ENCODE measurements at places on chromosomes 4 and X.

DNA sequence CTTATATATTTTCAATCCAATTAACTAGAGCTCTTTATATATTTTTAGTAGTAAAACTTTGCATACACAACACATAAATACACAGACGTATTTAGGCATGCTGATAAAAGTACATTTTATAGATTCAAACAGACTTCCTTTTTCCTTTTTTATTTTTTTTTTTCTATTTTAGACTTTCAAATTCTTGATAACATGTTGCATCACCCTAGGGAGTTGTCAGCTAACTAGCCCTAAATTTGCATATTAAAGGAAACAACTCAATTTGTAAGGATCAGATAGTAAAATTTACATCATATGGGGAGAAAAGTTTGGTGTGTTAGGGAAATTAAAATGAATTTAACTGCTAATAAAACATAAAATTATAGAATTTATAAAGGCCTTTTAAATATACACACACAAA lies 47.4 kb upstream of the APOOL start:
- no peak for DNase-seq

- no peak for DNase-seq
Measured at GRCh38 chr4:3246458-3247398, 2.2 kb upstream of the MSANTD1 start.

DNA sequence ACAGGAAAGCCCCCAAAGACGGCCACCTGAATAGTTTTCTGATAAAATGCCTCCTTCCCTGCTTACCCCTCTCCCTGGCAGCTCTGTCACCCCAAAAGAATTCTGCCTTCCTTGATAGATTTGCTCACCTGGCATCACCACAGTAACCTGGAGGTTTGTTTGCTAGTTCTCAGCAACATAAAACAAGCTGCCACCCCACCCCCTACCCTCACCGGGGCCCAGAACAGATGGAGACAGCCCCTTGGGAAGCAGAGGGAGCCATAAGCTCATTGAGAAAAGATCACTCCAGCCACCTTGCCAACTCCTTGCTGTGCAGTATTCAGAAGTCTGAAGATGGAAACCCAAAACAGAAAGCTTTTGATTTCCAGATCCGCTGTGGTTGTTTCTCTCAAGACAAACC lies 108.6 kb downstream of the DHX15 start:
- no peak for DNase-seq

DNA sequence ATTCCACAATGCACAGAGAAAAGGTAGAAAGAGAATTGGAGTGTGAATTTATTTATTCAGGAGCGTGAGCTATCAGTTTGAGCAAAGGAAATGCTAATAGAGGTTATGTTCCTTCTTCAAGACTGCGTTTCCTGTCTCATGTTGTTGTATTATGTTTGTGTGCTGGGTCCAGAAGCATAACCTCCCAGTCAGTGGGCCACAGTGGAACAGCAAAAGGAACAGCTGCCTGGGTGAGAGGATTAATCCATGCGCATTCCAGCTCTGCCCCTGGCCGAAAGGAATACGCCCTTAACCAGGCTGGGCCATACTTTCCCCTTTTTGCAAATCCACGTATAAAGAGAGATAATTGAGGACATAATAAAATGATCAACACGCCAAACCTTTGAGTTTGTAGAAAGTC lies 32.4 kb upstream of the ARX start:
- DNase-seq = no peak

DNA sequence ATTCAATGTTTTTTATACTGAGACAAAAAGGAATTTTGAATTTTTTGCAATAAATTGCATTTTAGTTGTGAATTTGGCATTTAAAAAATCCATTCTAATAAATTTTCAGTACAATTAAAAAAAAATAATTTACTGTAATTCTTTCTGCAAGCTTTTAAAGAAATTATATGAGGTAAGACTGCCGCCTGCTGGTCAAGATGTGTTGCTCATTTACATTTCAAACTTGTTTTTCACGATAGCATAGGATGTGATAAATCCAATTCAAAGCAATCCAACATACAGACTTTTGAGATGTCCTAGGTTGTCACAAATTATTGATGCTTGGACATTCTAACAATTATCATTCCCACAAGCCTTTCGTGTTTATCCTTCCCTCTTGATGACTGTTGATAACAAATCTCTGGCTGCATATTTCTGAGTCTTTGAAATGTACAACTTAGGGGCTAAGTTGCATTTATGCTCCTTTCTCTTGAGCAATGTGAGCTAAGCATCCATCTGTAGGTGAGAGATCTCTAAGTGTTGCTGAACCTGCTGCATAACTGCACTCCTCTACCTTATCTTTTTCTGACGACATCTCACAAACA lies 21.7 kb upstream of the MFAP3L start:
- DNase-seq = peak; percentile 16

DNA sequence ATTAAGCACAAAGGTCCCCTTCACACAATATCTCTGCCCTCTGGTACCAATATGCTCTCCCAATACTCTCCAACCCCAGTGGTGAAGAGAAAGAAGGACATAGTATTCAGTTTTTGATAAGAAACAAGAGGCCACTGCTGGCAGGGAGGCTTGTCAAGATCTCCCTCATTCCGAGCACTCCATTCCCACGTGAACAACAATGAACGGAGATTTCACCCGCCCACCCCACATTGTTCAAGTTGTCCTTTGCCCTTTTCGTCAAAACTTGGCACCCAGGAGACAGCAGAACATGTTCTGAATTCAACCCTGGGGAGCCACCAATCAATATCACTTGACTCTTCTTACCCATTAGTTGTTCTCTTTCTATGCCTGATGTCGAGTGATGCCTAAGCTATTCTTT lies 54.2 kb upstream of the SLC25A4 start:
- DNase-seq = no peak

- no peak for DNase-seq
Measured at GRCh38 chr4:95470622-95471021, 78.2 kb downstream of the UNC5C start.

Measured in activated CD8-positive, alpha-beta memory T cell treated with anti-CD3 and anti-CD28 coated beads for 1 hour (primary cell).